Pons (tissue), 1 donor: ENCODE measurements at places on chromosomes 13 and 19.

DNA sequence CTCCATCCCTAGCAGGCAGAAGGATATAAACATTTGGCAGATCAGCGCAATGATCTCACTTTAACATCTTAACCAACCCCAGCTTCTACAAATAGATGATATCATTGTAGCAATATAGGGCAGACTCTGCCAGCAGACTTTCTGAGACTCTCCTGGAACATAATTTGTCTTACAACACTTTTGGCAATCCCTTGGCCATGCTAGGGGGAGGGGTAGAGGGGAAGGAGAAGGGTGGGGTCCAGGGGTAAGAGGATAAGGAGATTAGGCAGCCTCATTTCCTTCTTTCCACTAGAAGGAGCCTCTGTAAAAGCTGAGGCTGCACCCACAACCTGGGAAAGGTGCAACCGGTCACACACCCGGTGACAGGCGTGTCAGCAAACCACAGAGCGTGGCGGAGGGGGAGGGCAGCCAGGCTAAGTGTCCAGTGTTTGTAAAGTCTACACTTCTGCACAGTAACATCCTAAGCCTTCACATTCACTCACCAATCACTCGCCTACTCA lies 8.7 kb upstream of the UBAC2 start:
- DNase-seq: no peak

DNA sequence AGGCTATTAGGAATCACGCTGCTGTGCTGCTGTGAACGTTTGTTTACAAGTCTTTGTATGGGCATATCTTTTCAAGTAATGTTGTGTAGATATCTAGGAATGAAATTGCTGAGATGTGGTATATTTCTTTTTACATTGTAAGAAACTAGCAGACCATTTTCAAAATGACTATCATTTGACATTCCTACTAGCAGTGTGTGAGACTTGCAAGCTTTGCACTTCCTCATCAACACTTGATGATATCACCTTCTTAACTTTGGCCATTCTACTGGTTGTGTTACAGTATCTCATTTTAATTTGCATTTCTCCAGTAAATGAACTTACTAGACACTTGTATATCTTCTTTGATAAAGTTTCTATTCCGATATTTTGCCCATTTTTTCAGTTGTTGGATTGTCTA lies 12.1 kb downstream of the METTL21C start:
- no peak for DNase-seq

DNA sequence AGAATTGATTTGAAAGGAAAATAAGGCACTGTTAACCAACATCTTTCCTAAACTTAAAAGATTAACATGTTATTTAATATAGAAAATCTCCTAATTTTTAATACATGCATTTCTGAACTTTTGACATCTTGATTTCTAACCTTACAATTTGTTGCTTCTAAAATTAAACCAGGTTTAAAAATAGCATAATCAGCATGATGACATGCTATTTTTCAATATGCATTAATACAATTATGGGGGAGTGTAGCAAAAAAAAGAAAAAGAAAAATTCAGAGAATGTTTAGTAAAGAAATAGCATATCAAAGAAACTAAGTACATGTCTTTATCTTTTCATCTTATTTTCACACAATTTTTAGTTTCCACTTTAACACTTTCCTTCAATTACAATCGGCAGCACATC lies 98.7 kb downstream of the PCDH9 start:
- DNase-seq: no peak

GRCh38 chr19:49447485-49448431 lies 3.9 kb downstream of the PIH1D1 start:
- DNase-seq: no peak

DNA sequence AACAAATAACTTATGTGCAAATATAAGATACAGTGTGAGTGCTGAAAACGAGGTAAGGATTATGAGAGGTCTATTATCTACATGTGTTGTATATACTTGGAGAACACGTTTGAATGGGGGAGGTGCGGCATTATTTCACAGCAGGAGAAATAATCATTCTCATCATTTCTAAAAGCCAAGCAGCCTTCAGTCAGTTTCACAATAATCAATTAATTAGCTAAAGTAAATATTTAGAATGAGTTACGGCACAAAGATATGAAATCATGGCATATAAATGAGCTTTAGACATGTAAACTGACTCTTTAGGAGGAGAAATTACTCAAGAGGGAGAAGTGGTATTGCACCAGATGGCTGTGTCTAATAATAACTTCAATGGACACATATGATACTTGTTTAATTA lies 366.6 kb downstream of the DNAJC15 start:
- DNase-seq: no peak

GRCh38 chr19:19106056-19106551 lies 32.2 kb downstream of the TMEM161A start:
- DNase-seq: no peak

DNA sequence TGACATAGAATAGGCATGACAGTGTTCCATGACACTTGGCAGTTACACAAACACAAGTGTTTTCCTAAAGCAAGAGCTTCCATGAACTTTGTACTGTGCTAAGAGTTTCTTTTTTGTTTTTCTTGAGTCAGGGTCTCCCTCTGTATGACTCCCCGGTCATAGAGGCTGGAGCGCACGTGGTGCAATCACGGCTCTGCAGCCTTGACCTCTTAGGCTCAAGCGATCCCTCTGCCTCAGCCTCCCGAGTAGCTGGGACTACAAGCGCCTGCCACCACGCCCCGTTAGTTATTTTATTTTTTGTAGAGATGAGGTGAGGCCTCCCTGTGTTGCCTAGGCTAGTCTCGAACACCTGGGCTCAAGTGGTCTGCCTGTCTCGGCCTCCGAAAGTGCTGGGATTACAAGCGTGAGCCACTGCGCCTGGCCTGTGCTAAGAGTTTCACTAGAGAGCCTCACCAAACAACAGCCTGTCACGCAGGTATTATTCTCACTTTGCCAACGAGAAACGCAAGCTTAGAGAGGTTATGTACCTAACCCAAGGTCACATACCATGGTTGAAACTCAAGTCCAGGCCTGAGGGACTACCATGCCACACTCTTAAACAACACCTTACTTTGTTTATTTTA lies 355.9 kb downstream of the KLF12 start:
- DNase-seq: no peak

- no peak for DNase-seq
These were observed 17.1 kb downstream of the CARM1 start for GRCh38 chr19:10888421-10888866.

GRCh38 chr19:14632286-14632685 lies 42.4 kb downstream of the ADGRE3 start:
- DNase-seq: peak; percentile 19
